Tibial nerve (tissue), 4 donors: ENCODE measurements at places on chromosomes 16 and 17.

DNA sequence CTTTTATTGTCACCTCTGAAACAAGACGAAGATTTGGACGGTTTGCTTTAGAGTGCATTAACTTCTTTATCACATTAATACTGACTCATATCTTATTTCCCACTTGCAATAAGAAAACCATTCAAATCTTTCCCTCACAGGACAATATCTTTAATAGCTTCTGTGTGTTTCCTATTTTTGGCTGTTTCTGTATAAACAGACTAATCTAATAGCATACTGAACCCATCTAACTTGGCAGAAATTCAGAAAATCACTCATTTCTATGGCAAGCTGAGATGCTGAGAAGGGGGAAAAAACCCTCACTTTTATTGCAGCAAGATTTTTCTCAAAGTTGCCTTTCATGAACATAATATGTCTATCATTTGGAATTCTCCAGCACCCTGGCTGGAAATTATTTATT lies 524.9 kb downstream of the WWOX start:
- DNase-seq = no peak

GRCh38 chr17:443109-443508 lies 90.5 kb upstream of the RPH3AL start:
- no peak for DNase-seq

DNA sequence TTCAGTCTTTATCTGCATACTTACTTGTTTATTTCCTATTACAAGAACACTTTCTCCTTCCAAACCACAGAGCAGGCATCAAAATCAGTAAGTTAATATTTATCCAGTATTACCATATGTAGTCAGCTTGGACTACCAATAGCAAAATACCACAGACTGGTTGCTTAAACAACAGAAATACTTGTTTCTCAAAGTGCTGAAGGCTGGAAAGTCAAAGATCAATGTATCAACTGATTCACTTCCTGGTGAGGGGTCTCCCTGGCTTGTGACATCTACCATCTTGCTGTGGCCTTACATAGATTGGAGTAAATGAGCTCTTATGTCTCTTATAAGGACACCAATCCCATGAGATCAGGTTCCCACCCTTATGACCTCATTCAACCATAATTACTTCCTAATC lies 2.6 kb downstream of the STXBP4 start:
- DNase-seq = no peak

DNA sequence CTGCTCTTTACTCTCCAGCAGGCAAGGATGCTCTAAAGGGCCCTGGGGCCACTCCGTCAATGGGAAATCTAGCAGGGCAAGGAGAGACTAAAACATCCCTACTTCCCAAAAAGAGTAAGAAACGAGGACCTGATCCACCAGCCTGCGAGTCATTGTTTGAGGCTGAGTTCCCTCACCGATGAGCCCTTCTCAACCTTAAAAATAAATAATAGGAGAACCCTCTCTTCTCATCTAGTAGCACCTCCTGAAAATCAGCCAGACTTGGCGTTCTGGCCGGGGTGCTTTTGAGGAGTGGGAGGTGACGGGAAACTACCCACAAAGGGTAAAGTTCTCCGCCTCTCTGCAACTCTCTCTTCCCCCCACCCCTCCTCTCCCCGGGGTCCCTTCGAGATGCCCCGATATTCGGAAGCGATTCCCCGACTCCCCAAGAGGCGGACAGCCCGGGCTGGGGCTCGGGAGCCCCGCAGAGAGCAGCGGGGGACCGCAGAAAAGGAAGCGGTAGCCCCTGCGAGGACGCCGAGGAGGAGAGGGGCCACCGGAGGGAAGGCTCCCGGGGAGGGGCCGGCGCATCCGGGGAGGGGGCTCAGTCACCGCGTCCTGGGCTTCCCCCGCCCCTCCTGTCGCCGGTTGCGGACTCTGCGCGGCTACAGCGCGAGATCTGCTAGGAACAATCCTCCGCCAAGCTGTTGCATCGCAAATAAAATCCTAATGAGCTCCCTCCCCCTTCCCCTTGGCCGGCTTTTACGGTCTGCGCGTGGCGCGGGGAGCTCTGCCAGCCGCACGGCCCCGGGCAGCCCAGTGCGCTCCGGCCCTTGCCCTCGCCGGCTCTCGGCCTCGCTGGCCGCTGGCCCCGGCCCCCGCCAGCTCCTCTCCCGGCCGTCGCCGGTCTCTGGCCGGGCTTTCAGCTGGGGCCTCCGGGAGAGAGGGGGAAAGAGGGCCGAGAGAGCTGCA lies 1.3 kb downstream of the HOXB9 start:
- no peak for DNase-seq

- DNase-seq = no peak
Observed at GRCh38 chr16:27430512-27430911, 28.5 kb downstream of the IL21R start.

GRCh38 chr17:48375356-48375755 lies 54.7 kb downstream of the SKAP1 start:
- DNase-seq = no peak

DNA sequence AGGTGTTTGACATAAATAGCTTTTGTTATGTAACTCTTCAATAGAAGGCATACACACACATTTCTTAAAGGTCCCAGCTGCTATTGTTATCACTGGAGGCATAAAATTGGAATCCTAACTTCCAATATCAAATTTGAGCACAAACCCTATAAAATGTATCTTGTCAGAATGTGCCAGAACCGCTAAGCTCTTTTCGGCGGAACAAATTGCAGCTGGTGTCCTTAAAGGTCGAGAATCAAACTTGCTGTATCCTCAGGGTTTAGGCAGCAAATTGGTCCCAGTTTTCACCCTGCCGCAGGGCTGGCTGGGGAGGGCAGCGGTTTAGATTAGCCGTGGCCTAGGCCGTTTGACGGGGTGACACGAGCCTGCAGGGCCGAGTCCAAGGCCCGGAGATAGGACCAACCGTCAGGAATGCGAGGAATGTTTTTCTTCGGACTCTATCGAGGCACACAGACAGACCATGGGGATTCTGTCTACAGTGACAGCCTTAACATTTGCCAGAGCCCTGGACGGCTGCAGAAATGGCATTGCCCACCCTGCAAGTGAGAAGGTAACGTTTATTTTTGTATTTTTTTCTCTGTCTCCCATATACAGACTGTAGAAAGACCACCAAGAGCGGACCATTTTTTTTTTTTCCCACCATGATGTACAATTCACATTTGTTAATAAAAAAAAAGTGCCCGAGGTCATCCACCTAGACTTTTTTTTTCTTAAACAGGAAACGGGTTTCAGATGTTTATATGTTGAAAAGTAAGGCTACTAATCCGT lies 297.1 kb downstream of the IRF8 start:
- no peak for DNase-seq

GRCh38 chr16:85254921-85255320 lies 142.6 kb upstream of the CIBAR2 start:
- DNase-seq = no peak

DNA sequence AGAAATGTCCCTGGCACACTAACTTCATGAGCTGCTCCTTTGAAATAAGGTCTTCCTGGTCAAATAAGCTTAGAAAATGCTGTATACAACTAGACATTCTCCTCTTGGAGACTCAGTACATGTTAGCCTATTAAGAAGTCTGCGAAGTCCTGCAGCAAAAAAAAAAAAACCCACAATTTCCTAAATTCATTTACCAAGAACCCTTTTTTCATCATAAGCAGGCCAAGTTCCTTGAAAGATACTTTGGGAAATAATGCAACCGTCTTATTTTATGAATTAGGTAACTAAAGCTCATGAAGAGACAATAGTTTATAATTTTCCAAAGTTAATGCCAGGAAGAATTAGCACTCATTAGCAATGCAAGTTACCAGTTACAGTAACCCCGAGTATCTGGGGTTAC lies 49.0 kb upstream of the HAS3 start:
- no peak for DNase-seq

GRCh38 chr17:81371910-81372760 lies 23.1 kb upstream of the BAHCC1 start:
- no peak for DNase-seq

DNA sequence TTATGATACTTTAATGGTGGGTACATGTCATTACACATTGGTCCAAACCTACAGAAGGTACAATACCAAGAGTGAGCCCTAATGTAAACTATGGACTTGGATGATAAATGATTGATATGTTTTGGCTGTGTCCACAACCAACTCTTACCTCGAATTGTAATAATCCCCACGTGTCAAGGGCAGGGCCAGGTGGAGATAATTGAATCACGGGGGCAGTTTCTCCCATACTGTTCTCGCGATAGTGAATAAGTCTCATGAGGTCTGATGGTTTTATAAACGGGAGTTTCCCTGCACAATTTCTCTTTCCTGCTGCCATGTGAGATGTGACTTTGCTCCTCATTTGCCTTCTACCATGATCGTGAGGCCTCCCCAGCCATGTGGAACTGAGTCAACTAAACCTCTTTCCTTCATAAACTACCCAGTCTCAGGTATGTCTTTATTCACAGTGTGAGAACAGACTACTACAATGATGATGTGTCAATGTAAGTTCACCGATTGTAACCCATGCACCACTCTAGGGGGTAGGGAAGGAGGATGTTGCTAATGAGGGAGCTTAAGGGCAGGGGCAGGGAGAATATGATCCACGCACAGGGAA lies 7.0 kb upstream of the METTL22 start:
- DNase-seq = no peak

DNA sequence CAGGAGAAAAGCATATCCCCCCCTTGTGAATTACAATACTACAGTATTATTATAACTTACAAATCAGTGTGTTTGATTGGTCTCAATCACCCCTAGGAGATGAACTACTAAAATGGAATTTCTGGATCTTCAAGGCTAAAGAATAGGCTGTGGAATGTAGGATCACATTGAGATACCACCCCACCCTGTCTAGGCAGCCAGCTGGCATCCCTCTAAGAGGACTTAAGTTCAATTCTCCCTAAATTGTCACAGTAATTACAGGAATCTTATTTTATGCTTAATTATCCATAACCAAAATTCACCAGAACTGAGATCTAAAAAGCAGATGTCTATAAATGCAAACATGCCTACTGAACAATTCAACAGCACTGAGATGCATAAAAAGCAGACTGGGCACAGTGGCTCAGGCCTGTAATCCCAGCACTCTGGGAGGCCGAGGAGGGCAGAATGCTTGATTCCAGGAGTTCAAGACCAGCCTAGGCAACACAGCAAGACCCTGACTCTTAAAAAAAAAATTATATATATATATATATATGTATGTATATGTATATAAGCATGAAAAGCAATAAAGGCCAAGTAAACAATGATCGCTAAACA lies 12.0 kb downstream of the AP1G1 start:
- no peak for DNase-seq

DNA sequence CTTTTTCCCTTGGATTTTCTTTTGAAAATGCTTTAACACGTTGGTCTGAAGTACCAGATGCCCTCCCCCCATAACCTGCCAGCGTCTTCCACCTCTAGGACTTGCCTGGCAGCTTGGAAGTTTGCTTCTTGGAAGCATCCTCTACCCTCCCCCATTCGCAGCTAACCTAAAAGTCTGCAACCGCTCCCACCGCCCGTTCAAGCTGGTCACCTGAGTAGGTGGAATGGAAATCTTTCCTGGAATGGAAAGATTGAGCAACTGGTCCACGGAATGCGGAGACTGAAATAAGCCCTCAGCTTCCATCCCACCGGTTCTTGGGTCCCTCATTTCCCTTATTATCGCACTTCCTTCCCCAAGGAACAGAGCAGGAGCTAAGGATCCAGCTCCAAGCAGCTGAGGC lies 31.4 kb downstream of the HS3ST3B1 start:
- no peak for DNase-seq

GRCh38 chr17:80982426-80982974 lies 9.1 kb upstream of the CHMP6 start:
- DNase-seq = no peak

- no peak for DNase-seq
Observed at GRCh38 chr17:80565343-80566053, 20.9 kb downstream of the RPTOR start.

GRCh38 chr16:29698042-29698441 lies 19.1 kb downstream of the QPRT start:
- DNase-seq = no peak

DNA sequence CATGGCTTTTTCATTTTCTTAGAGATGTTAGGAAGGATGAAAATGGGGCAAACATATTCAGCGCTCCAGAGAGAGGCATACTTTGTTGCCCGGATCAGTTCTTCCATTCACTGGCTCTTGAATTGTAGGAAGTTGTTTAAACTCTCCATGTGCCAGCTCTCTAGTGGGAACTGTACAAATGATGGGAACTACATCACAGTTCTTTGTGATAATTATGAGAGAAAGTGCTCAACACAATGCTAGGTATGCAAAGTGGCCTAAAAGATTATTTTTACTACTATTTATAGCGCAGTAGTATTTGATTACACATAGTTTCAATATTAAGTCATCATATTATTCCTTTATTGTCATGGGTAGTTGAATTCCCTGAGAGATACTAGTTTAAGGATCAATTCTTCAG lies 268.5 kb downstream of the RBFOX1 start:
- DNase-seq = no peak
